ENCODE measurements at places on chromosomes 12 and 14. TPM values are rescaled to one million over a fixed set of nuclear protein-coding genes. Genes with fewer than 3 reads are reported as not detected.

YARS2 gene
- 14.0 TPM for total RNA-seq

AMDHD1 gene
- 0.40 TPM for total RNA-seq

IFNG-AS1 gene
- 0.71 TPM for total RNA-seq

NTF3 gene
- not detected for total RNA-seq
